ENCODE measurements at places on chromosomes 6 and 20.
A peak's percentile ranks its signal among the peaks of the same experiment; 100 is the strongest.

DNA sequence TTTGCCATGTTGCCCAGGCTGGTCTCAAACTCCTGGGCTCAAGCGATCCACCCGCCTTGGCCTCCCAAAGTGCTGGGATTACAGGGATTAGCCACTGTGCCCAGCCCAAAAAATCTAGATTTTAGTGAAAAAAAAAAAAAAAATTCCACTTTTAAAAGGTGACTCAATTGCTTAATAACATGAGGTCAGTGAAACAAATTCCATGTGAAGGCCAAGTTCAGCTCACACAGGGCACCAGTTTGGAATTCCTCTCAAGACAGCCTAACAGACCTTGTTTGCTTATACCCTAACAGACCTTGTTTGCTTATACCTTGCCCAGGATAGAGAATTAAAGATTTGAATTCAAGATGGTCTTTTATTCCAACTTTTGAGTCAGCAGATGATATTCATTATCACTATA is 5.1 kb downstream of the RRBP1 start:
- no peak for DNase-seq

- DNase-seq: no peak
These were observed 510.5 kb upstream of the MAP3K7 start for GRCh38 chr6:91097364-91097763.

DNA sequence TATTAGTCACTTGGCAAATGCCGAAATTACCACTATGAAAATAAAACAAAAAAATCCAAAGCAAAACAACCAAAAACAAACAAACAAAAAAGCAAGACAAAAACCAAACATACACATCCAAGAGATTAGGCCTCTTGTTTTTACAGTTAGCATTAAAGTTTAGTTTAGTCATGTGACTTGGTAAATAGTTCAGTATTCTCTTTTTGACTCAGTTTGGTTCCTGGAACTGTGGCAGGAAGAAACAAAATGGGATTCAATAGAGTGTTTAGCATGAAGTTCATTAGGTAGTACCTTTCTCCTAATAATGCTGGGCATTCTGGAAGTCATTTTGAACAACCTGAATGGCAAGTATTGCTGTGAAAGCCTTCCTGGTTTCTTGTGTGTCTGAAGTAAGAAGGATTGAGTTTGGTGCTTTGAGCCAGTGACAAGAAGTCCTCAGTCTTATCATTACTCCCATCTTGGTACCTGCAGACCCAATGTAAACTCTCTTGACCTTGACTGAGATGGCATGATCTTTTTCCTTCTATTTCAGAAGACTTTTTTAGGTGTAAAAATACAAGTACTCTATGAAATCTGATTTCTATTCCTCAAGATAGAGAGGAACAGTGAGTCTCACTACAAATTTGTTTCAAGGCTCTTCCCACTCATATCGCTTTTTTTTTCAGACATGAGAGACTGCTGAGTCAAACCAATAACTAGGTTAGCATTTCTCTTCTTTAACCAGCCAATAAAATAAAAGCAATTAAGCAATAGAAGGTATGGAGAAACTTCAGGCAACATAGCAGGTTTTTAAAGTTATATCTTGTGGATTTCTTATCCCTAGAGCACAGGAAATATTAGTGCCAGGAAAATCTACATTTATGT is 223.6 kb upstream of the PREP start:
- DNase-seq: no peak

DNA sequence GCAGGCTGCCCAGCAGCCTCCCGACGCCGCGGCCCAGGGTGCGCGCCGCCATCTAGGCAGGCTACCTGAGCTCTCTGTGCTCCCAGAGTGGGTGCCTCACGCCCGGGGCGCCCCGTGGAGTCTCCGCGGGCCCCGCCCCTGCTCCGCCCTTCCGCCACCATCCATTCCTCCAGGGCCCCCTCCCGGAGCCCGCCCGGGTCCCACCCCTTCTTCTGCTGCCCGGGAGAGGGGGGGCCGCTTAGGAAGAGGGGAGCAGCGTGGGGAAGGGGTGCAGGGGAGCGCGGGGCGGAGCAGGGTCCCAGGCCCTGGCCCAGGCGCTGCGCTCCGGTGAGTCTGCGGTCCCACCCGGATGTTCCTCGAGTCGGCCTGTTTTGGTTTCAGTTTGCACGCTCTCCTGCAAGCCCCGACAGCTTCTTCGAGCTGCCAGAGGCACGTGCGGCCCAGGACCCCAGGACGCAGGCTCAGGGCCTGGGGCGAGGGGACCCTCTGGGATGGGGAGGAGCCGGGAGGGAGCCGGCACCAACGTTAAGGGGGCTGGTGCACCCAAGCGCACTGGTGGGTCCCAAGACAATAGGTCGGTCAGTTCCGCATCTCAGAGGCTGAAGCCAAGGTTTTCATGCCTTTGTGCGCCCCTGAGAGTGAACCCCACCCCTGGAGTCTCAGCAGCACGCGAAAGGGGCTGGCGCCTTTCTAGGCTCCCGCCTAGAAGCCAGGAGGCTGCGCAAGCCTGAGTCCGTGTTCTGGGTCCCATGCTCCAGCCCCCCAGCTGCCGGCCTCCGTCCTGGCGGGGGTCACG is at the start of gene ACSS1:
TSS of gene ACSS1 (minus strand) at position 89 of the 796 bp plus-strand sequence. CDS start at position 52, 37 bp downstream.
- peak; percentile 35 for DNase-seq

GRCh38 chr6:6713657-6714056 is 125.1 kb downstream of the LY86 start:
- DNase-seq: no peak

DNA sequence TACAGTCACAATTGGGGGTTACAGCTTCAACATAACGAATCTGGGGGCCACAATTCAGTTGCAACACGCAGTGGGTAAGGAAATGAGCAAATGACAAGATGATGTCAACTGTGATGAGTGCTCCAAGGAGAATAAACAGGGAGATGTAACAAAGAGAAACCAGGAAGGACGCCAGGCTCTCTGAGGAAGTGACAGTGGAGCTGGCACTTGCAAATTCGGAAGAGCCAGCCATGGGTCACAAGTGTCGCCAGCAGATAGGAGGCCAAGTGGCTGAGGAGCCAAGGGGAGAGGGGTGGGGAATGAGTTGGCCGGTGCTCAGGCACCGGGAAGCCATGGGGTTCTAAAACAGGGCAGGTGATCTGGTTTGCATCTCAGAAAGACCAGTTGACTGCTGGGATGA is 136.4 kb downstream of the EYA2 start:
- DNase-seq: no peak

DNA sequence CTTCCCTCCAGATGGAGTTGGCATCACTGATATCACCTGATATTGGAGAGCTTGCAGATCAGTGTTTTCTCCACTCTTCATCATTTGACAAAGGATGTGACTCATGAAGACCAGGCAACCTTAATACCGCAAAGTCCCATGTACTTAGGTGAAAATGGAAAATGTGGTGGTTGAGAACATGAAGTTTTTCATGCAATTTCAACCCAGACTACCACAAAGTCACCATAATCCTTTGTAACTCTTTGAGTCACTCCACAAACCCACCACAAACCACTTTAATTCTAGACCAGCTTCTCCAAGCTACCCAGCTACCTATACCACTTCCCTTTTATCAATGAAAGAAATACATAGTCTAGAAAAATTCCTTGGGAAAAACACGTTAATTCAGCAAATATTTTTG is 7.1 kb downstream of the NHLRC1 start:
- DNase-seq: no peak

DNA sequence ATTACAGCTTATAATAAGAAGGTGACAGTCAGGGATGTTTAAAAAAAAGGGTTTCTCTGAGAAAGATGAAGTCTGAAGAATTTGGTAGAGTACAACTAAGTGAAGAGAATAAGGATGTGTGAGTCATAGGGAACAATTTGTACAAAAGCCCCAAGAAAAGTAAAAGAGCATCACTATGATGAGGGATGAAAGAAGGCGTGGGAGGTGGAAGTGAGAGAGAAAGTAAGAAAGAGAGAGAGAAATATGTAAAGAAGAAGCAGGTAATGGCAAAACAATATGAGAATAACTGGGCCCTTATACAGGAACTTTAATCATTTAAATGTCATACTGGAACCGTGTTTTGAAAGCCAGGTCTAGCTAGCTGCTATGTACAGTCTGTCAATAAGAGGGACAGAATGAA is 179.4 kb downstream of the ASCC3 start:
- DNase-seq: no peak

- no peak for DNase-seq
These were observed 738.2 kb downstream of the CD109 start for GRCh38 chr6:74434171-74434570.

DNA sequence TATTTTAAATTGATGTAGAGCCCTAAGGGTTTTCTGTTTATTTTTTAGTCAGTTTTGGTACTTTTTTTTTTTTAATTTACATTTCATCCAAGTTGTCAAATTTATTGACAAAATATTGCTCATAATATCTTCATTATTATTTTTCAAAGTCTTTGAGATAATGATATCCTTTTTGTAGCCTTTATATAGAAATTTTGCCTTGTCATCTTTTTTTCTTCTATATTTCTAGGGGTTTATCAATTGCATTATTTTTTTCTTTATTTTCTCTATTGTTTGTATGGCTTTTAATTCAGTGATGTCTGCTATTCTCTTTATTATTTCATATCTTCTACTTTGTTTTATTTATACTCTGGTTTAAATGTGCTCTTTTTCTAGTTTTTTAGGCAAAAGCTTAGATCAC is 863.0 kb upstream of the GJE1 start:
- no peak for DNase-seq

- DNase-seq: no peak
These were observed 4.5 kb upstream of the RAB44 start for GRCh38 chr6:36692861-36693702.

- no peak for DNase-seq
These were observed 3.0 kb downstream of the WFDC5 start for GRCh38 chr20:45111799-45112471.

GRCh38 chr6:35727231-35727934 is 9.4 kb upstream of the ARMC12 start:
- DNase-seq: no peak

- no peak for DNase-seq
These were observed 76.7 kb downstream of the CEP162 start for GRCh38 chr6:84150705-84151104.
